ENCODE measurements at places on chromosomes 4 and X.

- no peak for DNase-seq
Measured at GRCh38 chr4:37985730-37986275, 25.6 kb downstream of the PTTG2 start.

DNA sequence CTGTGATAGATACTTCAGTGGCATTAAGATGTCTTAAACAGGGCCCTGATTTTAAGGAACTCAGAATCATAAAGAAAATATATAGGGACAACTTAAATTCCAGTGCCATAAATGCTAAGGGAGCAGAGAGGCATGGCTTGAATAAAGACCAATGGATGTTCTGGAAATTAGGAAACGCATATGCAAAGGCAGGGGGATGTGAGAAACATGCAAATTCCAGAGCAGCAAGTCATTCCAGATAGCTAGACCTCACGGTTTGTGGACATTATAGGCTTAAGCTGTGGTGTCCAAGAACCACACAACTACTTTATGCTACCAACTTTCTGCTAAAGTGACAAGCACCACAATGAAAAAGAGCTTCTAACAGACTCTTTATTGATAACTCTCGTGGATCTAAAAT, 132.6 kb upstream of the ANK2 start:
- DNase-seq, result no peak

- DNase-seq, result no peak
Measured at GRCh38 chrX:74405973-74406489, 15.3 kb upstream of the SLC16A2 start.

DNA sequence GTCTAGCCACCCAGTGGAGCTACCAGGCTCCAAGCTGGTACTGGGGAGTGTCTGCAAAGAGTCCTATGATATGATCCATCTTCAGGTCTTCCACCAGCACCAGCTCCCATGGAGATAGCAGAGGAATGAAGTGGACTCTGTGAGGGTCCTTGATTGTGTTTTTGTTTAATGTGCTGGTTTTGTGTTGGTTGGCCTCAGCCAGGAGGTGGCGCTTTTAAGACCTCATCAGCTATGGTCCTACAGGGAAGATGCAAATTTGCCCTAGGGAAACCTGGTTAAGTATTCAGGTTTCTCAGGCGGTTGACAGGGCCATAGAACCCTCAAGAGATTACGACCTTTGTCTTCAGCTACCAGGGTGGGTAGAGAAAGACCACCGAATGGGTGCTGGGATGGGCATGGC, 1141.1 kb downstream of the STIM2 start:
- no peak for DNase-seq

- no peak for DNase-seq
Measured at GRCh38 chr4:118758293-118758692, 73.1 kb downstream of the METTL14 start.
